Stimulated activated CD8-positive, alpha-beta memory T cell treated with anti-CD3 and anti-CD28 coated beads, Interleukin-7, amount 100 ng/mL, for 1 hour (primary cell): ENCODE measurements at places on chromosomes 2 and 18.

- no peak for DNase-seq
These were observed 35.6 kb downstream of the PTPN2 start for GRCh38 chr18:12848405-12848804.

- DNase-seq = no peak
These were observed 29.3 kb downstream of the UPP2 start for GRCh38 chr2:158130832-158131473.

- no peak for DNase-seq
These were observed 6.1 kb downstream of the GPR17 start for GRCh38 chr2:127651971-127652550.

DNA sequence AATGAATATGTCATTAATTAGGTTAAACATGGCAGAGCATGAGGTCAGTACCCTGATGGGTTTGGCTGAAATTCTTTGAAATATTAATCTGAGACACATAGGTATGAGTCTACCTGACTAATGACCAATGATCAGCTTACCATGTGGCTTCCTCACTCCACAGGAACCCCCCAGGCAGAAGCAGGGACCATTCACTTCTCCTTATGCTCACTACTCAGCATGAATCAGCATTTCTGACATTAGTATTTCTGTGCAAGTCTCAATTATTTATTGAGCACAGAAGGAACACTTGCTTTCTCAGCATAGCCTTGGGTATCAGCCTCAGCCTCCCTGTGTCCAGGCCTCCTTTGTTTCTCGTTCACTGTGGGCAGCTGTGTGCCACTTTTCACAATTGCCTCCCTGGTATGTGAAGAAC lies 9.3 kb upstream of the KCNE4 start:
- no peak for DNase-seq

- DNase-seq = no peak
These were observed 163.4 kb downstream of the LDLRAD4 start for GRCh38 chr18:13381944-13382365.

DNA sequence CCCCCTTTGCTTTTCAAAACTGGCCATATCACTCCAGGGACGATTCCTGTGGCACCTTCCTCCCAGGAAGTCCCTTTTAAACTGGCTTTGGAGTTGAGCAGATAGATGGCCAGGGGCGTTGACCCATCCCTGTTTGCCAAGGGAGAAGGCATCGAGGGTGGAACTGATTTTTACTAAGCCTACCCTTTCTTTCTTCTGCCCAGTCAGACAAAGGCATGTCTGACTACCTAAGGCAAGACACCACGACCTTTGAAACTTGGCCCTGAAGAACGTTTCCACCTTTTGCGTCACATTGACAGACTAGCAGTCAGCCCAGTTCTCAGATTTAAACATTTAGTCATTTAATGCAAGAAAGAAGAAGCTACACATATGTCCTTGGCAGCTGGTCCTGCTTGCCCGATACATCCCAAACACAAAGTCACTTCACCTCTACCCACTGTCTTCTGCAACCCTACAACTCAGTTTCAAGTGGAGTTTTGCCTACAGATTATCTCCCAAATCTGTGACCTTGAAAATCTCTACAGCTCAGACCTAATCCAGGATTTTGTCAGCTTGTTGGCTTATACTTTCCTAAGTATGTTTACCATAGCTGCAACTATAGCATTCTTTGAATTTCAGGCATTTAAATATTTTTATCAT lies 102.2 kb upstream of the IL1R2 start:
- DNase-seq = no peak

DNA sequence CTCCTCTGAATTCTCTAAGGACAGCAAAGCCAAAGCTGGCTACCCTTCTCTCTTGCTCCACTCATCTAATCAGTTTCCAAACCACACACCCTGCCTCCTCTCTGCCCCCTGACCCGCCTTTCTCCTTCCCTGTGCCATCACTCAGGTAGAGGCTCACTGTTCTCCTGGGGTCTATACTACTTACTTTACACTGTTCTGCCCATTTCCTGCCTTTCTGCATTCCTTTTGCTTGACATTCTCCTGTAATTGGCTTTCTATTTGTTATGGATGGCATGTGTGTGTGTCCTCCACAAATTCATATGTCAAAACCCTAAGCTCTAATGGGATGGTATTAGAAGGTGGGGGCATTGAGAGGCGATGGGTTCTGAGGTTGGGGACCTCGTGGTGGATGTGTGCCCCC lies 675.2 kb upstream of the ID2 start:
- DNase-seq = no peak

DNA sequence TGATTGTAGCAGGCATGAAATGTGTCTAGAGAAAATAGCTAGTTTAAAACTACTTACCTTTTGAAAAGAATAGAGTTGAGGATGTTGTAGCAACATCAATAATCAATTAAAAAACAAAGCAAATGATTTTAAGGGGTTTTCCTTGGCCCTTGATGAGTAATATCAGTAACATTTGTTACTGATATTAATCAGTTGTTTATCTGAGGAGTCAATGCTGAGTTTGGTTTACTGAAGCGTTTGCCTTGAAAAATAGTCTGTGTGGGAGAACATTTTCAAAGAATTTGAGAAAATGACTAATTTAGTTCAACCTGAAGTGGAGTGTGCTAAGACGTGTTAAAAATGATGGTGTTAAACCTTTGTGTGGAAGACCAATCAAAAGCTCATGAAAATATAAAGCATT lies 9.3 kb downstream of the PTH2R start:
- DNase-seq = no peak

DNA sequence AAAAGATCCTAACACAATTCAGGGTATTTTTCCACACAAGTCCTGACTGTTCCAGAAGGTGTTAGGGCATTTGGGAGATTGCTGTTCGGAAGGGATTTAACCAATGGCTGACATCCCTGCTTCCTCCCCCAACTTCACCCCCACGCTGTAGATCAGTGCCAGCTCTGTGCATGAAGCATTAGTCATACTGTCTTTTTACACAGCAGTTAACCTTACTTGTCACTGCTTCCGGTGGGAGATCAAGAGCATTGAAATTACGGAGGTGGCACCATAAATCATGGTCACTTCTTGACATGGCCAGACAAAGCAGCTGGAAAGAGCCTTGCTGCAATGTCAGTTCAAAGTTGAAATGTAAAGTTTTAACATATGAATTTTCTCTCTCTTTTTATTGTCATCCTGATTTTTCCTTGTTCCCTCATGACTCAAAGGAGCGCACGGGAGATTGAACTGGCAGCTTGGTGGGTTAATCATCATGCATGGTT lies 70.2 kb downstream of the HRH4 start:
- DNase-seq = no peak

DNA sequence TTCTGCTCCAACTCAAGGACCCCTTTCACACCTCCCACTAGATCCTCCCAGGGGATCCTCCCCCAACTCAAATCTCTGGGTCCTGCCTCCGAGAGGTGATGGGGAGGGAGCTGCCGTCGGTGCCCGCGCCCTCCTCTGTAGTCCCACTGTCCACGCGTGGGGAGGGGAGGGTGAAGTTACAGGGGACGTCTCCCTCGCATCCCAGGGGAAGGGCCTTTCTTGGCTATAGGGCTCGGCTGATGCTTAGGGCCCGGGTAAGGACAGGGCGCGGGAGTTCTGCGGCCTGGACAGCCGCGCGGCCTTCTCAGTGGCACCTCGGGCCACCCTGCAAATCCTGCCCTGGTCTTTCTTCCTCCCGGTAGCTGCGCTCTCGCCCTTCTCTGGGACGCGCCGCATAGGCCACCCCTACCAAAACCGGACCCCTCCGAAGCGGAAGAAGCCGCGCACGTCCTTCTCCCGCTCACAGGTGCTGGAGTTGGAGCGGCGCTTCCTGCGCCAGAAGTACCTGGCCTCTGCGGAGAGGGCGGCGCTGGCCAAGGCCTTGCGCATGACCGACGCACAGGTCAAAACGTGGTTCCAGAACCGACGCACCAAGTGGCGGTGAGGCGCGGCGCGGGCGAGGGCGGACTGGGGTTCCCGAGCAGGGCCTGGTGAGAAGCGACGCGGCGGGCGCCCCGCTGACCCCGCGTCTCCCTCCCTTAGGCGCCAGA lies 1.2 kb downstream of the TLX2 start:
- no peak for DNase-seq

GRCh38 chr2:233988581-233988980 lies 61.9 kb upstream of the SPP2 start:
- DNase-seq = no peak

DNA sequence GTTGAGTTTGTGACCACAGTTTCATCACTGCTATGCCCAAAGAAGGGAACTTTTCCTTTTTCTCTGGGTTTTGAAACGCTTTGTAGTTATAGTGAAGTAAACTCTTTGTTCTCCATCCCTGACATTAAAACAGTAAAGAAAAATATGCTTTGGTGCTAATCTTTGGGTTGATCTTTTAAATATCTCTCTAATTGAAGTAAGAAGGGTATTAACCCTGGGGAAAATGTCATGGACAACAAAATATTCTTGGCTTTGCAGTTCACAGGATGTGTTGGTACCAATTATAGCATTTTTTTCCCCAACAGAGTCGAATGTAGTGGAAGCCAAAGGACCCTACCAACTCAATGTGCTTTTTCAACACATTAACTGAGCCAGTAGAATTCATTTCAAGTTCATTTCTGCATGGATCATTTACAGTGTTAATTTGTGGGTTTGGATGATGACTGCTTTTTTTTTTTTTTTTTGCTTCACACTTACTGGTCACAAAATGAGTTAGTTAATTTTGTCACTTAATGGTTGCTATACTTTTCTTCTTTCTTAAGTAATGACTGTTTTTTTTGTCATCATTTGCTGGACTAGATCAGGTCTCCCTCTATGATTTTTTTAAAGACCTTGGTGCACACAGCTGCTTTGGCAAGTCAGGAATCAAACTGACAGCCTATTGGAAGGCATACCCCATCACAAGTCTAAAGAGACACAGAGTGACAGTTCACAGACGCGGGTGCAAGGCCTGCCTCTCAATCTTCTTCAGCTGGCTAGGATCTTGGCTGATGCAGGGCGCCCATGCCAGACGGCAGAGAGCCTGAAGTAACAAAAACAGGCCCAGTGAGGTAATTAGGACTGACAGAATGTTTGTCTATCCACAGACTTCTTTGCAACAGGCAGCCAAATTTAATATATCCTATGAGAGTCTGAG lies 98.8 kb upstream of the MMADHC start:
- DNase-seq = no peak

DNA sequence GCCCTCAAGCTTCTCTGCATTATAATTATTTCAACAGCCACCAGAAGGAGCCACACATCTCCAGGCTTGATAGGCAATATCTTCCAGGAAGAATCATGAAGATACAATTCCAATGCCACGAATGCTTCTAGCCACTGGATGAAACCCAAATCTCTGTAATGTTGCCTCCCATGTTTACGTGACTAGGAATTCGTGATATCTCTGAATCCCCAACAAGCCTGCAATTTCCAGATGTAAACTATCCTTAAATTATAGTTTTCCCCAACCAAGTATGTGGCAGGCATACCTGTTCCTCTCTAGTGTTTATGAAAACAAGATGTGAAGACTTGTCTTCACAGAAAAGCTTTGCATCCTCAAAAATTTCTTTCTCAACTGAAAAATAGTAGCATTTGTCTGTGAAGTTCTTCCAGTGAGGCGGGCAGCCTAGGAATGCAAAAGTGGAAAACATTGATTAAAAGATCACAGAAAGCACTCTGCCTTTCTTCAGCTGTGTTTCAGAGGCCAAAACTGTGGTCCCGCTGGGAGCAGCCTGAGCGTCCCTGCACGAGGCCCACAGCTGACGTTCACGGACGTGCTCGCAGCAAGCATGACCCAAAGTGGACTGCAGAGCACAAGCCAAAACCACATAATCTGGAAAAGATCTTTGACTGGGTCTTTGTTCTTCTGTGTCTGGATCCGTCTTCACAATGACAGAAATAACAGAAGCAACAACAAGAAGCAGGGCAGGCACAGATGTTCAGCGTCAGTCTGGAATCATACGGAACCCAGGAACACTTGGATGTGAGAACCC lies 65.1 kb upstream of the THOC1 start:
- DNase-seq = no peak

GRCh38 chr2:68732036-68732932 lies 2.3 kb upstream of the ARHGAP25 start:
- no peak for DNase-seq

DNA sequence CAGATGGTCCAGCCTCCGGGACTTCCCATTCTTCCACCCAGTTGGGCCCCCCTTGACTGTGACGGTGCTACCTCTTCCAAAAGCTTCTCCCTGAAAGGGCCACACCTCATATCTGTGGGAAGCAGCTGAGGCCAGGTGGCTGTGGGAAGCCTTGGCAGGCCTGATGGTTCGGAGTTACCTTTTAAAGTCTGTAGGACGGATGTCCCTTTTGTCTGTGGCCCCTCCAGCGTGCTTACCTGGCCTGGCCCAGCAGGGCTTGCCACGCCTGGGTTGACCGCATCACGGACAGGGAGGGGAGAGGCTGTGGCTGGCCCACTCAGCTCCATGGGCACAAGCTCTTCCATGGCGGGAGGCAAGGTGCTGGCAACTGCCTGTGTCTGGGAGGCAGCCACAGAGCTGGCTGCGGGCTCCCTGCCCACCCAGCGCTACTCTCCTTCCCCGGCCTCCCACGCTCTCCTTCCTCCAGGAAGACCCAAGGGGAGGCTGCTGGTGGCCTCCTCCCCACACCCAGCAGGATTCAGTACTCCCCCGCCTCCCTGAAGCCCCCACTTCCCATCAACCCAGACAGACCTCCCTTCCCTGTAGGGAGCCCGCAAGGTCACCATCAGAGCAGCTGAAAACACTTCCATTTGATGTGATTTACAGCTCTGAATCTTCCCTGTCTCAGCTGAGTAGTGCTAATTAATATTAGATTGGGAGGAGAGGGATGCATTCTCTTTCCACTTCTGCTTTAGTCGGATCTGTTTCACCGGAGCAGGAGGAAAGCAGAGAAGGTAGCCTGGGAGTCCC lies 52.8 kb downstream of the EDAR start:
- DNase-seq = no peak

DNA sequence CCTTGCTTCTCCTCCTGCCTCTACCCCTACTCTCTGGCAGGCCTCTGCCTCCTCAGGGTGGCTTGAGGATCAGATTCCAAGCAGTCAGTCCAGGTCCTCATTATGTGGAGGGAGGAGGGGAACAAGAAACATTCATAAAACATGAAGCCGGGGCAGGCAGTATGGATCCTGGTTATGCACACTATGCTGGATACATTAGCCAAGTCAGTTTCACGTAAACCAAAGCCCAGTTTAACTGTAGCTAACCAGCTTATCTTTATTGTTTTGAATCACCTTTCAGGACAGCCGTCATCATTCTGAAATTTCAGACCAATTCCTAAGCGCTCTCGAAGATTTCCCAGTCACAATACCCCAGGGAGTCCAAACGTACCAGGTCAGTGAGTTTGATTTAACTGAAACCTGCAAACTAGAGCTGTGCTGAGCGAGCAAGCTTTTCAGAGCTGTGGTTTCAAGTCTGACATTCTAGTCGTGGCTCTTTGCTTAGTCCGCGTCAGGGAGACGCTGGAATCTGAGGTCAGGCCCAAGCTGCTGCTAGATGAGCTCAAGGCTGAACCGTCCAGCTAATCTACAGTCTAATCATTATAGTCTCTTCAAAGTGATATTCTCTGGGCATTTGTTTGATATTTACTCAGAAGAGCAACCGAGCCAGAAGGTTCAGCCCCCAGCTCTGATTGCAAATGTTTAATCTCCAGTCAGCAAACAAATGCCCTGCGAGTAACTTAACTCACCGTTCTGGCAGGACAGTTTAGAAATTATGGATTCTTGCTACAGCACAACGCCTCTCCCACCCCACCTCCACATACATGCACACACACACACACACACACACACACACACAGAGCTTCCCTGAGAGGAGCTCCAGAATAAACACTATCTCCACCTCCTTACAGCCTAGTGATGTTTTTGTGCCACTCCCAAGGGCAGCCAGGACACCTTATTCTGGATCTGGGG lies 63.8 kb upstream of the BZW1 start:
- no peak for DNase-seq

- DNase-seq = no peak
These were observed 293.9 kb upstream of the SYT4 start for GRCh38 chr18:43571078-43571689.
